ENCODE measurements at places on chromosomes 3 and 15. TPM values are rescaled to one million over a fixed set of nuclear protein-coding genes. Genes with fewer than 3 reads are reported as not detected.

Gene SOX2
- total RNA-seq = not detected

DNA sequence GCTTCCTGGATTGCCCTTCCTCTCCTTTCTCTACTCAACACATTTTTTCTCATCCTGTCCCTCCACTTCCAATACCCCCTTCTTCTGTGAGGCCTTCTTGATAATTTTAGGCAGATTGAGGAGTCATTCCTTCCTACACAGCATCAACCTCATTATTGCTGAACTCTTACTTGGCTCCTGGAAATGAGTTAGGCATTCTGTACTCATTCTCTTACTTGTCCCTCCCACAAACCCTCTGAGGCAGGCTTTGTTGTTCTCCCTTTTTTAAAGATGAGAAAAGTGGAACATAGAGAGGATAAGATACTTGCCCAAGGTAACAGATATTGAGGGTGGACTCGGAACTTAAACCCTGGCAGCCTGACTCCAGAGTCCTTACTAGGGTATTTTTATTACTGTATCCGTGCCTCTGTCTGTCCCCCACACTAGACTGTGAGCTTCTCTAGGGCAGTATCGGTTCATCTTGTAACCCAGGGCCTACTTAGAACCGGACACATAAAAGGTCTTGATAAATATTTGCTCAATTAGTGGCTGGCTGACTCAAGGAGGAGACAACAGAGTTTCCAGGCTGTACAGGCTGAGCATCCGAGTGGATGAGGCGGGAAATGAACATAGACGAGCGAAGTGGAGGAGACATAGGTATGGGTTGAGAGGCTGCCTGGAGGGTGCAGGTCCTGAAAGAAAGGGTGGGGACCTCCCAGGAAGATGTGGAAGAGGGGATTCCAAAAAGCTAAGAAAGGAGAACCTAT lies 148.7 kb upstream of the ATP2B2 start:
- DNase-seq = no peak

DNA sequence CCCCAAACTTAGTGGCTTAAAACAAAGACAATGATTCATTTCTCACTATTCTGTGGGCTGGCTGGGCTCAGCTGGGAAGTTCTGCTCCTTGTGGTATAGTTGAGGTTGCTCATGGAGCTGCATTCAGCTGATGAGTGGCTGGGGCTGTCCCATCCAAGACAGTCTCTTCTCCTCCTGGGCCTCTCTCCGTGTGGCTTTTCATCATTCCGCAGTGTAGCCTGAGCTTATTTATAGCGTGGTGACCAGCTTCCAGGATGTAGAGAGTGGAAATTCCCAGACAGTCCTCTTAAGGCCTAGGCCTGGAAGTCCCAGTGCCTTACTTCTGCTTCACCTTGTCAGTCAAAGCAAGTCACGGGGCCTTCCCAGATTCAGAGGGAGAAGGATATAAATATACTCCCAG lies 136.7 kb upstream of the DAZL start:
- DNase-seq = no peak

Gene HESX1
- 0.14 TPM for total RNA-seq

DNA sequence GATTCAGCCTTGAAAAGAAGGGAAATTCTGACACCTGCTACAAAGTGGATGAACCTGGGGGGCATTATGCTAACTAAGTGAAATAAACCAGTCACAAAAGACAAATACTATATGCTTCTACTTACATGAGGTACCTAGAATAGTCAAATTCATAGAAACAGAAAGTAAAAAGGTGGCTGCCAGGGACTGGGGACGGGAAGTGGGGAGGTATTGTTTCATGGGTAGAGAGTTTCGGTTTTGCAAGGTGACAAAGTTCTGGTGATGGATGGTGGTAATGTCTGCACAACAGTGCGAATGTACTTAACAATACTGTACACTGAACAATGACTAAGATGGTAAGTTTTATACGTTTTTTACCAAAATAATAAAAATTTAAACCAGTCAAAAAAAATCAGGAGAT lies 4.8 kb downstream of the IDH2 start:
- DNase-seq = no peak

Gene FBN1
- 75.2 TPM for total RNA-seq

Gene CRABP1
- not detected for total RNA-seq

DNA sequence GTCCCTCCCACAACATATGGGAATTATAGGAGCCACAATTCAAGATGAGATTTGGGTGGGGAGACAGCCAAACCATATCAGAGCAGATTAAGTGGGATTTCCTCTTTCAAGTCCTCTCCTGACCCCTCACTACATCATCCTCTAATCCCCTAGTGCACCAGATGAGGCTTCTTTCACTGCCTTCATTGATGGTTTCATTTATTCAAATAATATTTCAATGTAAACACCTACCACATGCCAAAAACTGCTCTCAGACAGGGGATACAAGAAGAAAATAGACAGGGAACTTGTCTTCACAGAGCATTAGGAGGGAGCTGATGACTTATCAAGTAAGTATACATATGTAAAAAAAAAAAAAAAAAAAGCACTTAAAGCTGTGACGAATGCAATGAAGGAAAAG lies 180.2 kb downstream of the NTRK3 start:
- no peak for DNase-seq

GRCh38 chr3:139715743-139716360 lies 38.1 kb upstream of the NMNAT3 start:
- DNase-seq = no peak
